ENCODE measurements at places on chromosomes 16 and 17. TPM values are rescaled to one million over a fixed set of nuclear protein-coding genes. Genes with fewer than 3 reads are reported as not detected.

GRCh38 chr16:254461-254860 lies 19.8 kb downstream of the FAM234A start:
- no peak for DNase-seq
- no peak overlapping the region for H3K27ac ChIP-seq
- H3K4me1 ChIP-seq, result peaks cover 9% of the 10 kb centered on the region
- H3K4me3 ChIP-seq, result no peak overlapping the region
- no peaks in the 10 kb centered on the region for H3K27me3 ChIP-seq

DNA sequence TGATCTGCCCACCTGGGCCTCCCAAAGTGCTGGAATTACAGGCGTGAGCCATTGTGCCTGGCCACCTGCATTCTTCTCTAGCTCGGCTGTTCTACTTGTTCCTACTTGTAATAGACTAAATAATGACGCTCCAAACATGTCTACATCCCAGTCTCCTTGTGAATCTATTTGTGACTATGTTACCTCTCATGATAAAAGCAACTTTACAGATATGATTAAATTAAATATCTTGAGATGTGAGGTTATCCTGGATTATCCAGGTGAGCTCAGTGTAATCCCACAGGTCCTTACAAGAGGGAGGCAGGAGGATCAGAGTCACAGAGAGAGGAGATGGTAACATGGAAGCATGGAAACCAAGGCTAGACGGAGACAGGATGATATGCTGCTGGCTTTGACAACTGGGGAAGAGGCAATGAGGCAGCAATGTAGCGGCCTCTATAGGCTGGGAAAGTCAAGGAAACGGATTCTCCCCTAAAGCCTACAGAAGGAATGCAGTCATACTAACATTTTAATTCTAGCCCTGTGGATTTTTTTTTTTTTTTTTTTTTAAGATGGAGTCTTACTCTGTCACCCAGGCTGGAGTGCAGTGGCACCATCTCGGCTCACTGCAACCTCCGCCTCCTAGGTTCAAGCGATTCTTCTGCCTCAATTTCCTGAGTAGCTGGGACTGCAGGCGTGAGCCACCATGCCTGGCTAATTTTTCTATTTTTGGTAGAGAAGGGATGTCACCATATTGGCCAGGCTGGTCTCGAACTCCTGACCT lies 5.0 kb upstream of the LASP1 start:
- H3K4me1 ChIP-seq, result peaks cover 12% of the 10 kb centered on the region
- H3K36me3 ChIP-seq, result no peaks in the 10 kb centered on the region
- no peak overlapping the region for H3K27ac ChIP-seq
- DNase-seq, result no peak

GRCh38 chr17:73302189-73302588 lies 9.6 kb downstream of the CDC42EP4 start:
- no peak overlapping the region for H3K4me3 ChIP-seq
- peaks cover 41% of the 10 kb centered on the region for H3K4me1 ChIP-seq
- 0 out of 2 replicates have a peak, but pooled peaks cover 7% of the 10 kb centered on the region for H3K36me3 ChIP-seq
- no peak overlapping the region for H3K27ac ChIP-seq

DNA sequence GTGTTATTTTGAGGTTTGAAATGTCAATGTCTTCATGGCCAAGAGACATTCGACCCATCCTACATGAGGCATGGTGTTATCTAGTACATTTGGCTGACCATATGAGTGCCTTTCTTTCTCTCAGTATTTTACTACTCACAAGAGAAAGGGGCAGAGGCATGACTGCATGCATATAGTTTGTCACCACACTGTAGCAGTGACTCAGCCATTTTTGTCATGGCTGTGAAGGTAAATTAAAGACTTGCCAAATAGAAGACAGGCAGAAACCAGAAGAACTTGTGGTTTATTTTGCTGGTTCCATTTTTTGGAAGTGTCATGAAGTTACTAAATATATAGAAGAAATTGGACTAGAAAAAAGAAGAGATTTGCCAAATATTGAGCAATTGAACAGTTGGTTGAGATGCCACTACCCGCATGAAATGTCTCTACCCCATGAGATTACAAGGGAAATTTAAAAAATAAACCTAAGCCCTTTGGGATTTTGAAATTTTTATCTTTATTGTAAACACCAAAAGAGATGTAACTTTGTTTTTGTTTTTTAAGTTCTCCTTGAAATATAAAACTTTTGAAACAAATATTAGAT lies 170.3 kb downstream of the CHD9 start:
- H3K27ac ChIP-seq, result peak overlapping the region; percentile 21
- peak; percentile 48 for DNase-seq
- no peak overlapping the region for H3K4me3 ChIP-seq
- peaks cover 19% of the 10 kb centered on the region for H3K4me1 ChIP-seq
- H3K27me3 ChIP-seq, result no peaks in the 10 kb centered on the region

Gene CSH2
- not detected for total RNA-seq

Gene ABCC11
- not detected for total RNA-seq

Gene PAGR1
- total RNA-seq, result 76.7 TPM
